LNCaP clone FGC (cell line): ENCODE measurements at places on chromosomes 7 and 10.
A peak's percentile ranks its signal among the peaks of the same experiment; 100 is the strongest.

- no peak for DNase-seq
Observed at GRCh38 chr10:118523775-118524174, 71.7 kb downstream of the PRLHR start.

DNA sequence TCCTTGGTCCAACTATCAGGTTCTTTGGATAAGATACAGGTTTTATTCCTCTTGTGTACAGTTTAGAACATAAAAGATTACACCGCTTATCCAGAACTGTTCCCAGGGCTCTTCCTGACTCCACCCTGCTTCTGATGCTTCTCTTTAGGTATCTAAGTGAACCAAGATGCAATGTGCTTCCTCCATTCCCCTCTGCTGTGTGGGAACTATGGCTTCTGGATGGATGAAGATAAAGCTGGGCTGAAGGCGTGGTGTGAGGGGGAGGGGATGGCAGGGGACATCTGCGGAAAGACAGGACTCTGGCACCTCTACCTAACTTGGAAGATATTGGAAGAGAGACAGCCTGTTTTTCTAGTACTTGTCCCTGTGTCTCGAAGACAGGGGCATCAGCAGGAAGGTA is 209.9 kb upstream of the TBX20 start:
- no peak for DNase-seq

DNA sequence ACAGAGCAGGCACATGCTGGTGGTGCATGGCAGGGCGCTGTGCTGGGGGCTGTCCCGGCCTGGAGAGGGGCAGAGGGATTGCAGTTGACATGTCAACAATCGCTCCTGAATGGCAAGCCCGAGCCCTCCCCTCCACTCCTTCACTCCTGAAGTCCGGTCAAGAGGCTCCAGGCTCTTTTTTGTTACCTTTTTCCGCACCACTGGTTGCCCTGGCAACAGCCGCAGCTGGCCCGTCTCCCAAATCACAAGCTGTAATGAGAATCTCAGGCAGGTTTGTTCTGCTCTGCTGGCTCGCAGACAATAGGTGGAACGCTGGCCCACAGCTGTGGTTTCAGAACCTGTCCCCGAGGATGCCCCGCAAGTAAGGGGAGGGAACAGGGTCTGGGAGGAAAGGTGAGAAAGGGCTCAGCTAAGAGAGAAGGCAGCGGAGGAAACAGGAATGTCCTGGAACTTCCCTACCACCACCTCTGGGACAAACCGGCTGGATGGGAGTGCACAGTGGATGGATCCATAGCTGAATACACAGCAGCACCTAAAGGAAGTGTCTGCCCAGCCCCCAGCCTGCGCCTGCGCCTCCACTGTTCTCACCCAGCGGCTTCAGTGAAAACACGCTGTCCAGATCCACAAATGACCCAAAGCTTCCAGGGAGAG is 58.9 kb downstream of the CALML3 start:
- DNase-seq = peak; percentile 67

DNA sequence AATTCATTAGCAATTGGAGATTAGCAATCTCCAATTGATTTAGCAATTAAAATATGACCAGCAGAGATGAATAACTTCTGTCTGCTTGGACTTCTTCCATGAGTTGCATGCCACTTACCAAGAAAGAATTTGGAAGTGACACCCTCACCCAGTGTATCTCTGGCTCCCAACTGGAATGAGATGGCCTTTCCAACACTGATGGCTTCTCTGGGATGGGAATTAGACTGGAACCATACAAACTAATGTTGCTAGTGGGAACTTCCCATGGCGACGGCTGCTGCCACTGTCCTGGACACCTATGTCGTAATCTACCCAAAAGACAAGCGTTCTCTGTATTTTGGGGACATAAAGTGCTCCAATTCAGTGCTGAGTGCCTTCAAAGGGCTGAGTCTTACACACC is 192.3 kb downstream of the COBL start:
- no peak for DNase-seq

- DNase-seq = no peak
Observed at GRCh38 chr10:132329565-132330485, 2.2 kb upstream of the LRRC27 start.

- no peak for DNase-seq
Observed at GRCh38 chr10:44008270-44008916, 359.7 kb upstream of the ZNF32 start.

DNA sequence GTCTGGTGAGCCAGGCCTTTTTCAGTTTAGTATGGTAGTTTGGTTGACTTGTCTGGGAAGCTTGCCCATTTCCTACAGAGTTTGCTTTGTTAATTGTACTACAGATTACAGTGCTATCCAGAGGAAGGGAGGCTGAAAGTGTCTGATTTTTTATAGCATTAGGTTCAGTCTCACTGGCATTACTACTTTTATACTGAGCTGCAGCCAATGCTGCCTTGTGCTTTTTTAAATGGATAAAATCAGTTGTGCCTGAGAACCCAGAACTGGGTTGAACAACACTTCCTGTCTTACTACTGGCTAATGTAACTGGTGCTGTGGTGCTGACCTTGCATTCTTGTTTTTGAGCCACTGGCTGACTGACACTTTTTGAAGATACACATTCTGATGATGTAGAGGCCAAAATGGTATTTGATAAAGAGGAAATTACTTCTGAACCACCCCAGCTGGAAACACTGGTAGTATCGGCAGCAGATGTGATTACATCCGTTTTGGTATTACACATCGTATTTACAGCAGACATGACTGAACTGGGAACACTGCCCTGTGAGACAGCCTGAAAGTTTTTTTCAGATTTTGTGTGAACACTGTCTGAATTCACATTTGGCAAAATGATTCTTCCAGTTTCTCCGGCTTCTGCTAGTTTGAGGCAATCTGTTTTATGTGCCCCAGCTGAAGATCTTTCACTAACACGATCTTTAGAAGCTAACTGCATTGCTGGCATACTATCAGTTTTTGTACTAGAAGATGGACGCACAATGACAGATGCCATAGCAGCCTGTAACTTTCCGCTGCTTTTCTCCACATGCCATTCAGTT is 74.1 kb downstream of the NRBF2 start:
- DNase-seq = no peak

DNA sequence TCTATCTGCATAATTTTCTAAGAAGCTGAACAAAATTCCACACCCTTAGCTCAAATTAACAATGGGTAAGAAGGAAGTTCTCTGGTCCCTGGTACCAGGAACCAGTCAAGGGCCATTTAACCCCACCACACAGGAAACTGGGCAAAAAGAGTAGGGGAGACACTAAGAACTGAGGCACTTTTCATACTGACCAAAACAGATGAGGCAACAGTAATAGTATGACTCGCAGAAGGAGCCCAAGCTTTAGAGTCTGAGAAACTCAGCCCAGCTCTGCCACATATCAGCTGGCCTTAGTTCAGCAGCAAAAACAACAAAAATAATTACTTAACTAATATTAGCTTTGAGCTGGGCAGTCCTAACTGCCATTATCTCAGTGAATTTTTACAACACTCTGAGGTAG is 221.2 kb downstream of the FAM107B start:
- DNase-seq = no peak

DNA sequence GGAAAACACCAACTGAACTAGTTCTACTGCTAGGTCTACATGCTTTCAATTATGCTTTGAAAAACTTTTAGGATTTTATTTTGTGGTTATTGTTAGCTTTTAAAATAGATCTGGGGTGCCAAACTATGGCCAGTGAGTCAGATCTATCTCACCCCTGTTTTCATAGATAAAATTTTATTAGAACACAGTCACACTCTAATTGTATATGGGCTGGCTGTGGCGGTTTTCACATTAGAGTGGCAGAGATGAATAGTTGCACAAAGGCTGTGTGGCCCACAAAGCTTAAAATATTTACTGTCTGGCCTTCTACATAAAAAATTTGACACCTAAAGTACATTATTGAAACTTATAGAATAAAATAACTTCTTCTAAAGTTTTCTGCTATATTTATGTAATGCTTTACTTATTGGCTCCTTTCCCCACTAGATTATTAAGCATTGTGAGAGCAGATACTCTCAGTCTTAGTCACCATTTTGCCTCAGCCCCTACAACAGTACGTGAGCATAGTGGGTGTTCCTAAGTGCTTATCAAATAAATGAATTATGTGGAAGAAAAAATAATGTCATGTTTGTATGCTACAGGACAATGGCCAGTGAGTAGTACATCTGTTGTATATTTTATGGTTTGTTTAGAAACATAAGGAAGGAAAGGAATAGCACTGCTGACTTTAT is 5.4 kb upstream of the SUV39H2 start:
- no peak for DNase-seq

- no peak for DNase-seq
Observed at GRCh38 chr7:33041631-33042428, 20.7 kb downstream of the NT5C3A start.

GRCh38 chr10:112643600-112644264 is 196.7 kb downstream of the VTI1A start:
- DNase-seq = no peak
